ENCODE measurements at places on chromosomes 7 and 10. TPM values are rescaled to one million over a fixed set of nuclear protein-coding genes. Genes with fewer than 3 reads are reported as not detected.

The OR2A42 gene
- not detected for total RNA-seq

The C10orf143 gene
- 1.1 TPM for total RNA-seq

The PALD1 gene
- 8.5 TPM for total RNA-seq

The CCDC172 gene
- not detected for total RNA-seq

The LLCFC1 gene
- total RNA-seq, result not detected

The DGKB gene
- not detected for total RNA-seq

The PAPOLB gene
- not detected for total RNA-seq

The CYP2W1 gene
- total RNA-seq, result not detected

The CRHR2 gene
- total RNA-seq, result not detected

The CHST15 gene
- total RNA-seq, result 9.4 TPM

The TCAF2 gene
- 0.75 TPM for total RNA-seq

The HKDC1 gene
- 12.9 TPM for total RNA-seq

The STEAP2 gene
- 4.2 TPM for total RNA-seq

The PLXNA4 gene
- 0.49 TPM for total RNA-seq

The PKD1L1 gene
- 0.02 TPM for total RNA-seq

The TAS2R3 gene
- total RNA-seq, result not detected

The HYAL4 gene
- not detected for total RNA-seq

The TMEM130 gene
- total RNA-seq, result 0.52 TPM

The CPA4 gene
- total RNA-seq, result 4.5 TPM

The MORN4 gene
- total RNA-seq, result 8.7 TPM

The TMEM196 gene
- not detected for total RNA-seq

The IL6 gene
- 1.9 TPM for total RNA-seq

The KLLN gene
- 0.43 TPM for total RNA-seq

The PIK3AP1 gene
- 0.58 TPM for total RNA-seq

The FAM25C gene
- total RNA-seq, result 2.4 TPM

The GPR158 gene
- total RNA-seq, result 0.04 TPM

The SLC26A5 gene
- not detected for total RNA-seq

The GFRA1 gene
- 7.4 TPM for total RNA-seq

The TBX20 gene
- total RNA-seq, result 2.9 TPM

The TMEM178B gene
- total RNA-seq, result 1.5 TPM

The SPDYE6 gene
- not detected for total RNA-seq

The ABLIM1 gene
- total RNA-seq, result 44.0 TPM

The CAMK2B gene
- total RNA-seq, result 0.21 TPM

The DOCK4 gene
- 4.0 TPM for total RNA-seq
